ENCODE measurements at places on chromosomes 4 and X. TPM values are rescaled to one million over a fixed set of nuclear protein-coding genes. Genes with fewer than 3 reads are reported as not detected.
A peak's percentile ranks its signal among the peaks of the same experiment; 100 is the strongest.

HELT gene
- total RNA-seq = not detected

SLITRK4 gene
- total RNA-seq = not detected

SLIT2 gene
- total RNA-seq = 122 TPM

CYSLTR1 gene
- total RNA-seq = not detected

DNA sequence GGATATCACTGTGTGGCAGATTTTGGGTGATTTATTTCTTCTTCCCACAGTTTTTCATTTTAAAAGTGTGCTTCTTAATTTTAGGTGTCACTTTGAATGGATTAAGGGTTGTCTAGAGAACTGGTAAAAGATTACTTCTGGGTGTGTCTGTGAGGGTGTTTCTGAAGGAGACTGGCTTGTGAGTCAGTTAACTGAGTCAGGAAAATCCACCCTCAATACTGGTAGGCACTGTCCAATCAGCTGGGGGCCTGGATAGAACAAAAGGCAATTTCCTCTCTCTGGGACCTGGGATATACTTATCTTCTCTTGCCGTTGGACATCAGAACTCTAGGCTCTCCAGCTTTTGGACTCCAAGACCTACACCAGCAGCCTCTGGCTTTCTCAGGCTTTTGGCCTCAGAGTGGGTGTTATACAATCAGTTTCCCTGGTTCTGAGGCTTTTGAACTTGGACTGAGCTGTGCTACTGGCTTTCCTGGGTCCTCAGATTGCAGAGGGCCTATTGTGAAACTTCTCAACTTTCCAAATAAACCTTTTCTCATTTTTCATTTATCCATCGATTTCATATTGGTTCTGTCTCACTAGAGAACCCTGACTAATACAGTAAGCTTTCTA, 413.1 kb downstream of the GBA3 start:
- no peak for DNase-seq
- no peaks in the 10 kb centered on the region for H3K4me1 ChIP-seq
- H3K27me3 ChIP-seq = no peaks in the 10 kb centered on the region
- H3K36me3 ChIP-seq = no peaks in the 10 kb centered on the region
- no peak overlapping the region for H3K4me3 ChIP-seq

GRCh38 chr4:24070117-24070516, 180.3 kb upstream of the PPARGC1A start:
- H3K27me3 ChIP-seq = peaks cover 2% of the 10 kb centered on the region
- H3K36me3 ChIP-seq = no peaks in the 10 kb centered on the region
- peaks cover 42% of the 10 kb centered on the region for H3K4me1 ChIP-seq
- H3K27ac ChIP-seq = peak overlapping the region; percentile 78

DNA sequence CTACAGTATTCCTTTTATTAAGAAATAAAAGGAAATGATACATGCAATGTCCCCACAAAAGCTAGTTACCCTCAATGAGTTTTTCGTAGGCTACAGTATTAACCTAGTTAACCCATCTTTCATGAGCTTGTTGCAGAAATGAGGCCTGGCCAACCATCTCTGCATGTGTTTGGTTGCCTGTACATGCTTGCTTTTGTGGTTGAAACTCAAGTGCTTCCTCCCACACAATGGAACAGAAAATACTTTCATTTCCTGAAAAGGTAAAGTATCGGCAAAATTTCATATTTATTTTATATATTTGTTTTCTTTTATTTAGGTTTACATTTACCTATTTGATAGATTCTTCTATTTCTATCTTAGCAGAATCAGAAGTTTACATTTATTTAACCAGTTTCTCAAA, 214.6 kb upstream of the FAM241A start:
- no peaks in the 10 kb centered on the region for H3K27me3 ChIP-seq
- H3K27ac ChIP-seq = no peak overlapping the region
- H3K4me1 ChIP-seq = peaks cover 19% of the 10 kb centered on the region

- H3K4me1 ChIP-seq = no peaks in the 10 kb centered on the region
- H3K27me3 ChIP-seq = no peaks in the 10 kb centered on the region
- DNase-seq = no peak
These were observed 10.4 kb downstream of the AWAT1 start for GRCh38 chrX:70244881-70245280.

DNA sequence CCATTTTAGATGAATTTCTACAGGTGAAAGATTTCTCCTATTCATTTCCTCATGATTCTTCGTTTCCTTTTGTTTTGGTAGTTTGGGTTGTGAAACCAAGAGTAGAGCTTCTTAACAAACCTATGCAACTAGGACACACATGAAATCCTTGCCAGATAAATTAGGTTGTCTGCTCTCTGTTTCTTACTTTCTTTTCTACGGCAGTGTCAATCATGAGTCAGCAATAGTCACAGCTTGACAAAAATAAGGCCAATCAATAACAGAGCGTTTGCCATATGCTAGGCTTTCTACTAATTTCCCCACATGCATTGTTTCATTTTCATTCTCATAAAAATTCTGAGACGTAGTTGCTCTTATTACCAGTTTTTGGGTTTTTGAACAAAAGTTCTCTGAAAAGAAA, 20.3 kb downstream of the CLRN2 start:
- H3K4me1 ChIP-seq = peaks cover 7% of the 10 kb centered on the region
- H3K27me3 ChIP-seq = peaks cover 10% of the 10 kb centered on the region
- no peak overlapping the region for H3K27ac ChIP-seq
- peak overlapping the region; percentile 47 for H3K4me3 ChIP-seq

GRCh38 chr4:13534344-13535063, 9.8 kb downstream of the NKX3-2 start:
- peaks cover 93% of the 10 kb centered on the region for H3K27me3 ChIP-seq
- 0 out of 2 replicates have a peak, but pooled peaks cover 5% of the 10 kb centered on the region for H3K36me3 ChIP-seq
- peaks cover 18% of the 10 kb centered on the region for H3K4me1 ChIP-seq
- no peak for DNase-seq
- H3K27ac ChIP-seq = no peak overlapping the region

- H3K36me3 ChIP-seq = no peaks in the 10 kb centered on the region
- peaks cover 31% of the 10 kb centered on the region for H3K27me3 ChIP-seq
- no peaks in the 10 kb centered on the region for H3K4me1 ChIP-seq
- H3K27ac ChIP-seq = no peak overlapping the region
- H3K4me3 ChIP-seq = no peak overlapping the region
These were observed 11.3 kb upstream of the PPM1K start for GRCh38 chr4:88295656-88296055.

- DNase-seq = no peak
- H3K4me1 ChIP-seq = peaks cover 28% of the 10 kb centered on the region
- H3K4me3 ChIP-seq = no peak overlapping the region
- H3K27ac ChIP-seq = no peak overlapping the region
These were observed 11.2 kb downstream of the FAM9C start for GRCh38 chrX:13033193-13033592.

DNA sequence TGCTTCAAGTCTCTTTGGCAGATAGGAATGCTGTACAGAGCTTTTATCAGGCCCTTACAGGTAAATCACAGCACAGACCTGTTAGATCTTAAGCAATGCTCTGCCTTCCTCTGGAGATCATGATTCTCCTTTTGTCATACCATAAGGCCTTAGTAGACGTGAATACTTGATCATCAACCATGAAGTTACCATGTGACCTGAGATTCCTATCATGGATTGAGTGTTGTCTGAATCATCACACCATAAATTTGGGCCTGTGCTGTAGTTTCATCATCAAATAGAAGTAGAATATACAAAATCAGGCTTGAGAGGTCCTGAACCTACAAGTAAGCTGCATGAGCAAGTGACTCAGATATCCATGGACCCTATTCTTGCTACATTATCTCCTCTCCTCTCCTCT, 466.8 kb upstream of the INTU start:
- H3K4me1 ChIP-seq = peaks cover 17% of the 10 kb centered on the region
- DNase-seq = peak; percentile 39
- no peak overlapping the region for H3K4me3 ChIP-seq
- H3K36me3 ChIP-seq = no peaks in the 10 kb centered on the region

DNA sequence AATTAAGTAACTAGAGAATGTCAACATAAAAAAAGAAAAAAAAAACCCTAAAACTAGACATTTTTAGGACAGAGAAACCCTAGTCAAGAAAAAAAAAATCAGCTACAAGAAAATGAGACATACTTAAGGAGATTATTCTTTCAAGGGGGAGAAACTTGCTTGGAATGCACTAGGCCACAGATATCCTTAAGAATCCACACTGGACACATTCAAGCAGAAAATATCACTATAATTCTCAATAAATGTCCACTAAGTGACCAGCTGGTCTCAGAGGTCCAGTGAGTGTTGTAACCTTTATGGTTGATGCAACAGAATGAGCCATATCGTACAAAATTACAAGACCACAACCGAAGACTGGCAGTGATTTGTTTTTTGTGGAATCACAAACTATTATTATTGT, 15.6 kb upstream of the IBSP start:
- DNase-seq = no peak
- H3K4me1 ChIP-seq = no peaks in the 10 kb centered on the region
- no peak overlapping the region for H3K4me3 ChIP-seq
- peaks cover 5% of the 10 kb centered on the region for H3K27me3 ChIP-seq
- H3K27ac ChIP-seq = no peak overlapping the region
- no peaks in the 10 kb centered on the region for H3K36me3 ChIP-seq

DNA sequence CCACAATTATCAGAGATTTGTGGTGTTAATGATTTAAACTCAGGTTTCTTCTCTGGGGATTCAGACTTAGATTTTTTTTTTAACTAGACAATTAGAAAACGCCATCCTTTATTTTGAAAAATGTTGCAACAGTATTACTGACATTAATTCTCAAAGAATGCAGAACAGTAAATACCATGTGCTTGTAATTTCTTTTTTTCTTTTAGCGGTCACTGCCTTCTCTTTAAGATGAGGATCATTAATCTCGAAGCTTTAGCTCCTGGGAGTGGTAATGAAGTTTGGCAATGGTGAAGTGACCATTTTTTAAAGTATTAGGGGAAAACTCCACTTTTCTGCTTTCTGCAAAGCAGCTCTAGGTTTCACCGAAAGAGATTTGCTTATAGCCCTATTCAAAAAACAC, 164.0 kb upstream of the MBNL3 start:
- H3K36me3 ChIP-seq = no peaks in the 10 kb centered on the region
- no peak overlapping the region for H3K4me3 ChIP-seq
- no peaks in the 10 kb centered on the region for H3K4me1 ChIP-seq
- H3K27me3 ChIP-seq = no peaks in the 10 kb centered on the region
- H3K27ac ChIP-seq = no peak overlapping the region

DNA sequence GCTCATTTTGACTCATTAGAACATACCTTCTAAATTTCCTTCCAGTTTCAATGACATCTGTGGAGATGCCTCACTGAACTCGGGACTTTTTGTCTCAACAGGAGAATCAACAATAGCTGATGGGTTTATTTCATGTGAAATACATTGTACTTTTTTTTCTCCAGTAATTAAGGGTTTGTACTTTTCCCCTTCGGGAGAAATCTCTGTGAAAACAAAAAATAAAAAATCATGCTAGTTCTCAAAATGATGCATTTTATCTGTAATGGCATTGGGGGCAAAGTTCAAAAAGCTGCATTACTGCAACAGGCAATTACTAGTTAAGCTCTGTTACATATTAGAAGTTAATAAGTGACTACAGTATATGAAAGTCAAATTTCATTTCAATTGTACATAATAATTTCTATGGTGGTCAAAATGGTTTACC, 167.3 kb upstream of the SH3RF1 start:
- peaks cover 8% of the 10 kb centered on the region for H3K36me3 ChIP-seq
- H3K27me3 ChIP-seq = no peaks in the 10 kb centered on the region
- H3K4me1 ChIP-seq = peaks cover 7% of the 10 kb centered on the region
- DNase-seq = no peak
- H3K4me3 ChIP-seq = no peak overlapping the region
- H3K27ac ChIP-seq = no peak overlapping the region

GRCh38 chr4:146472404-146472803, 49.3 kb downstream of the SLC10A7 start:
- H3K4me1 ChIP-seq = peaks cover 17% of the 10 kb centered on the region
- no peaks in the 10 kb centered on the region for H3K27me3 ChIP-seq
- H3K36me3 ChIP-seq = 0 out of 2 replicates have a peak, but pooled peaks cover 5% of the 10 kb centered on the region
- no peak overlapping the region for H3K27ac ChIP-seq
- DNase-seq = no peak
- no peak overlapping the region for H3K4me3 ChIP-seq

- H3K36me3 ChIP-seq = peaks cover 4% of the 10 kb centered on the region
- H3K27ac ChIP-seq = no peak overlapping the region
- no peak for DNase-seq
- H3K4me1 ChIP-seq = peaks cover 6% of the 10 kb centered on the region
- H3K27me3 ChIP-seq = no peaks in the 10 kb centered on the region
- H3K4me3 ChIP-seq = no peak overlapping the region
These were observed 59.0 kb downstream of the REELD1 start for GRCh38 chr4:146273204-146273901.

DNA sequence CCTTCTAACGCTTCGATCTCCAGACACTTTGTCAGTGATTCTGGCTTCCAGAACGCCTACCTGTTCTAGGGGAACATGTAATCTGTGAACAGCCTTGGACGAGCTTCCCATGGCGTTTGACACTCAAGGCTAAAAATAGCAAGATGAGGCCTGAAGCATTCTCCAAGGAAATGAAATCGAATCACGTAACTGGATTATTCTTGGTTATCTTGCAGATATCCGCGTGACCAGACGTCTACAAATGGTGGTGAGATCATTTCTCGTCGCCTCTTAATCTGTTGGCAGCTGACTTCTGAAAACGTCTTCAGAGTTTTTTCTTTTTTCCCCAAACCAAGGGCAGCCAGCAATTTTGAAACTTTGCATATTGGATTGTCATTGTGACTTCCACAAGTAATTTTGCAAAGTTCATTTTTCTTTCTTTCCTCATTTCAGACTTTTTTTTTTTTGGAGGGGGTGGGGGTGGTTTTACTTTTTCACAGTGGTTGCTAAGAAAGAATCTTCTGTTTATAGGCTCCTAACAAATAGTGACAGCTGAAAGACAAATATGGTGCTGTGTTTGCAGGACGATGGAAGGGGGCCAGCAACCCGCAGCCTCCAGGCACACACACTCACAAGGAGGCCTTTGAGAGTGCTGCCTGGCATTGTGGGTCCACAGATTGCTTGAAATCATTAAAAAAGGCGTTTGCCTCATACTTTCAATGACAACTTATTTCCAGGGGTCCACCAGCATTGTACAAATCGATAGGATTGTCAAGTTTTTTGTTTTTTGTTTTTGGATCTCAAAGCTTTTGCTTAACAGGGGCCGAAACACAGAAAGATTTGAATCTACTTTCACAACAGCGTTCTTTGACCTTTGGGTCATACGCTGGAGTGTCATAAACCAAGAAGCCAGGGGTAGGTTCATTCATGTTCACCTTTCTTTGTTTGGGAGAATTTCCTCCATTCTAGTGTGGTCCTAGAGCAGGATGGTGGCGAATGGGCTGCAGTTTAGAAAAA, 32.4 kb upstream of the PDLIM3 start:
- H3K4me3 ChIP-seq = no peak overlapping the region
- DNase-seq = peak; percentile 3
- no peaks in the 10 kb centered on the region for H3K36me3 ChIP-seq
- peak overlapping the region; percentile 67 for H3K27ac ChIP-seq

- no peak for DNase-seq
- peaks cover 4% of the 10 kb centered on the region for H3K27me3 ChIP-seq
- no peak overlapping the region for H3K4me3 ChIP-seq
- H3K27ac ChIP-seq = peak overlapping the region; percentile 54
These were observed 11.0 kb downstream of the BCOR start for GRCh38 chrX:40086569-40087335.

- peaks cover 36% of the 10 kb centered on the region for H3K4me1 ChIP-seq
- H3K27ac ChIP-seq = peak overlapping the region; percentile 93
- H3K4me3 ChIP-seq = peak overlapping the region; percentile 56
- no peaks in the 10 kb centered on the region for H3K36me3 ChIP-seq
These were observed 362.0 kb downstream of the CBLL2 start for GRCh38 chrX:22634751-22635150.
